HFFc6 (cell line): ENCODE measurements at places on chromosomes 16 and 17. TPM values are rescaled to one million over a fixed set of nuclear protein-coding genes. Genes with fewer than 3 reads are reported as not detected.

- no peaks in the 10 kb centered on the region for H3K4me1 ChIP-seq
- no peak overlapping the region for H3K4me3 ChIP-seq
- no peak overlapping the region for H3K27ac ChIP-seq
Observed at GRCh38 chr17:34756637-34757021, 177.2 kb downstream of the TMEM132E start.

DNA sequence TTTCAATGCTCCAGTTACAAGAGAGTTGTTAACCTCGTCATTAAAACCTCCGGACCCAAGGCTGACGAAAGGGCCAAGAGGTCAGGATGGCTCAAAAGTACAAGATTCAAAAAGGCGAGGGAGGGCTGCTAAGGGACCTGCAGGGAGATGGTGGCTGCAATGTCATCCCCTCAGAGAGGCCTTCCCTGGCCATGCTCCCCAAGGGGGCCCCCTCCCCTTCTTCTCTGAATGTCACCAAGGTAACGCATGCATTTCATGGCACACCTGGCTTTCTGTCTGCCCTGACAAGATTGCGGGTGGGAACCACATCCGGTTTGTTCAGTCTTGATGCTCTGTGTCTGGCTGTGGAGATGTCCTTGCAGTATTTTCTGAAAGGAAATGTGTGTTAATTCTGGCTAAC is 89.9 kb downstream of the C16orf78 start:
- DNase-seq = no peak
- H3K4me1 ChIP-seq = no peaks in the 10 kb centered on the region
- H3K27me3 ChIP-seq = peaks cover 4% of the 10 kb centered on the region; the same call in 1 of the 2 replicates
- no peak overlapping the region for H3K27ac ChIP-seq
- H3K36me3 ChIP-seq = peaks cover 4% of the 10 kb centered on the region; the same call in 1 of the 2 replicates

DNA sequence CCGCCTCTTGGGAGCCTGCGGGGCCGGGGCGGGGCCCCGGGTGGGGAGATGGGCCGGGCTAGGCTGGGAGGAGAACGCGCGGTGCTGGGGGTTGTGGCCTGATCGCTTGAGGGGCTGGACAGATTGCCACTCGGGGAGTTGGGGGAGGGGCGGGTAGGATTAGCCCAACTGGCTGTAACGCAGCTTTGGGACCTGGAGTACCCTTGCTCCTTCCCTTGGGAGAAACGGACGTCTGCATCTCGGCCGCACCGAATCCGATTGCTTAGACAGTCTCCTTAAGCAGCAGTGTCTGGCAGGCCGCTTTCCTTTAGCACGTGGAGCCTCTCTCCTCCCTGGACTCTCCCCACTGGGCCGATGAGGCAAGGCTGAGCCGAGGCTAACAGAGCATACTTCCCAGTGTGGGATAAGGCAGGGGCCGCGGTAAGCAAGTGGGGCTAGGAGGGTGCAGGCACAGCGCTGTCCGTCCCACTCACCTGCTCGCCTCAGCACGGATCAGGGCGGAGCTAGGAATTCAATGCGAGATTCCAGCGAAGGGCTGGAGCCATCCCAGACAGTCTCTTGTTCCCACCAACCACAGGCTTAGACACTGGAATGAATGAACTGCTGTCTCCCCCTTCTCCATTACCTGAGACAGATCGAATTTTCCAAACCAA is 540 bp upstream of the ACLY start:
- peak overlapping the region; percentile 69 for H3K27ac ChIP-seq
- no peak for DNase-seq
- H3K4me3 ChIP-seq = peak overlapping the region; percentile 97
- peaks cover 40% of the 10 kb centered on the region for H3K4me1 ChIP-seq
- H3K36me3 ChIP-seq = peaks cover 22% of the 10 kb centered on the region

- peaks cover 6% of the 10 kb centered on the region for H3K27me3 ChIP-seq
- H3K4me1 ChIP-seq = peaks cover 17% of the 10 kb centered on the region
- H3K4me3 ChIP-seq = peak within 1 kb of the TSS; percentile 57
- peak within 1 kb of the TSS; percentile 19 for H3K27ac ChIP-seq
Observed at GRCh38 chr17:63445954-63446752, at the start of gene CYB561. CYB561 (minus strand) TSS chr17:63446306; CDS start chr17:63437547, 8,759 bp downstream.

- peaks cover 3% of the 10 kb centered on the region; the same call in 1 of the 2 replicates for H3K27me3 ChIP-seq
- DNase-seq = peak; percentile 25
- H3K4me1 ChIP-seq = peaks cover 6% of the 10 kb centered on the region
- peaks cover 54% of the 10 kb centered on the region for H3K36me3 ChIP-seq
- no peak overlapping the region for H3K27ac ChIP-seq
Observed at GRCh38 chr17:82817947-82818346, 21.9 kb downstream of the ZNF750 start.

DNA sequence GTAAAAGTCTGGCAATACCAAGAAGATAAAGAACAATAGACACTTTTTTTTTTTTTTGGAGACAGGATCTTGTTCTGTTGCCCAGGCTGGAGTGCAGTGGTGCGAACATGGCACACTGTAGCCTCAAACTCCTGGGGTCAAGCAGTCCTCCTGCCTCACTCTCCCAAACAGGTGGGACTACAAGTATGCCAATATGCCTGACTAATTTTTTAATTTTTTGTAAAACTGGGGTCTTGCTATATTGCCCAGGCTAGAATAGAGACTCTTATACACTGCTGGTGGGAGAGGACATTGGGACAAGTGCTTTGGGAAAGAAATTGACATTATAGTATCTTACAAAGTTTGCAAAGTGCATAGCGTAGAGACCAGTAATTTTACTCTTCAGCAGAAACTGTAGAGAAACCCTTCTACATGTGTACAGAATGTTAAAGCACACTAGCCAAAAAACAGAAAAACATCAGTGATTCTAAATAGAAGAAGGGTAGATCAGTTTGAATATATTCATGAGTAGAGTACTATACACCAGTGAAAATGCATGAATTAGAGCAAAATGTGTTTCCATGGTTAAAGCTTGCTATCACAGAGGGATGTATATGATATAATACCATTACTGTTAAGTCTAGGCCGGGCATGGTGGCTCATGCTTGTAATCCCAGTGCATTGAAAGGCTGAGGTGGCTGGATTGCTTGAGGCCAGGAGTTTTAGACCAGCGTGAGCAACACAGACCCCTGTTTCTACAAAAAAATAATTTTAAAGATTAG is 7.0 kb upstream of the EFNB3 start:
- DNase-seq = no peak
- H3K27me3 ChIP-seq = no peaks in the 10 kb centered on the region; the same call in 1 of the 2 replicates
- no peak overlapping the region for H3K4me3 ChIP-seq
- H3K27ac ChIP-seq = no peak overlapping the region
- H3K36me3 ChIP-seq = peaks cover 33% of the 10 kb centered on the region
- no peaks in the 10 kb centered on the region for H3K4me1 ChIP-seq

DNA sequence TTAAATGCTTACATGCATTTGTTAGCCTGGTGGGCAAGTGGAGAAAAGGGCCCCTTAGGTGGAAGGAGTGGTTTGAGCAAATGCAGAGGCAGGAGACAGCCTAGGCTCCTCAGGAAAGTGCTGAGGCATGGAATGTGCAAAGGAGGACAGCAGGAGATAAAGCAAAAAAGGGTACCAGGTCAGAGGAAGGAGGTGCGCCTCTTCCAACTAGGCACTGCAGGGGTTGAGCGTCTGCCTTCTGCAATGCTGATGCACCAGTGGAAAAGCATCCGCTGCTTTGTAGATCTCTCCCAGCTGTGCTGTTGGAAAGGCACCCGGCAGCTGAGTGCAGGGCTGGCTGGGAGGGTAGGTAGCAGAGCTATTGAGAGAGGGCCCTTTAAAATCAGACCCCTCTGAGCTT is 287.0 kb upstream of the XYLT1 start:
- no peak for DNase-seq
- no peak overlapping the region for H3K27ac ChIP-seq
- peaks cover 10% of the 10 kb centered on the region for H3K27me3 ChIP-seq
- H3K36me3 ChIP-seq = no peaks in the 10 kb centered on the region

GRCh38 chr17:19249681-19250080 is 12.5 kb downstream of the EPN2 start:
- peak overlapping the region; percentile 53; the same call in 1 of the 2 replicates for H3K4me3 ChIP-seq
- peaks cover 5% of the 10 kb centered on the region; the same call in 1 of the 2 replicates for H3K36me3 ChIP-seq
- H3K27me3 ChIP-seq = no peaks in the 10 kb centered on the region

- peaks cover 26% of the 10 kb centered on the region for H3K36me3 ChIP-seq
- H3K4me3 ChIP-seq = no peak overlapping the region
- no peak overlapping the region for H3K27ac ChIP-seq
- H3K4me1 ChIP-seq = peaks cover 20% of the 10 kb centered on the region
- DNase-seq = no peak
Observed at GRCh38 chr16:31061126-31061812, 12.8 kb downstream of the ZNF668 start.

DNA sequence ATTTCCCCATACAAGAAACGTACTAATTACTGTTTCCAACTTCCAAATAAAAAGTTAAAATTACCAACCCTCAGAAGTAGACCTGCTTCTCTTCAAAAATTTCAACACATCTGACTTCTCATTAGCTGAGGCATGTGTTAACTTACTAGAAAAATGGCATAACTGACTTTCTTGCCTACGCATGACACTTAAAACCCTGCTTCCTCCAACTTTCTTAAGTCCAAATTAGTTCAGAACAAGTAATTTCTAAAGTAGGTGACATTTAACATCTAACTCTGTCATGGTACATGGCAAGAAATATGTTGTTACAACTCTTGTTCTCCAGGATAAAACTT is 6.7 kb downstream of the USP7 start:
- no peak overlapping the region for H3K27ac ChIP-seq
- H3K4me3 ChIP-seq = no peak overlapping the region
- no peak for DNase-seq
- H3K36me3 ChIP-seq = peaks cover 2% of the 10 kb centered on the region
- no peaks in the 10 kb centered on the region for H3K27me3 ChIP-seq

DNA sequence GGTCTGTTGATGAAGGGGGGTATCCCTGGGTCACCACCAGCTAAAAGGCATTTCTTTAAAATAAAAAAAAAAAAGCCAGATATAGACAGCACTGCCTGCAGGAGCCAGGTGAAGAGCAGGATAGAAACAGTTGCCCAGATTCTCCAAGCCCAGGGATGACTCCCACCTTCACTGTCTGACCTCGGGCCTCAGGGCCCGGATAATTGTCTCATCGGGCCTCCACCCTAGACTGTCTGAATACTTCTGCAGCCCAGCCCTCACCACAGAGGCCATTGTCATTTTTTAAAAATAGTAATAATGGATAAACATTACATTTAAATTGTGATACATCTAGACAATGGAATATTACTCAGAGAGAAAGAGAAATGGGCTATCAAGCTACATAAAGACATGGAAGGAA is 92.8 kb upstream of the TNRC6C start:
- no peak overlapping the region for H3K4me3 ChIP-seq
- no peaks in the 10 kb centered on the region for H3K36me3 ChIP-seq
- H3K27ac ChIP-seq = no peak overlapping the region
- no peaks in the 10 kb centered on the region for H3K4me1 ChIP-seq
- no peak for DNase-seq

DNA sequence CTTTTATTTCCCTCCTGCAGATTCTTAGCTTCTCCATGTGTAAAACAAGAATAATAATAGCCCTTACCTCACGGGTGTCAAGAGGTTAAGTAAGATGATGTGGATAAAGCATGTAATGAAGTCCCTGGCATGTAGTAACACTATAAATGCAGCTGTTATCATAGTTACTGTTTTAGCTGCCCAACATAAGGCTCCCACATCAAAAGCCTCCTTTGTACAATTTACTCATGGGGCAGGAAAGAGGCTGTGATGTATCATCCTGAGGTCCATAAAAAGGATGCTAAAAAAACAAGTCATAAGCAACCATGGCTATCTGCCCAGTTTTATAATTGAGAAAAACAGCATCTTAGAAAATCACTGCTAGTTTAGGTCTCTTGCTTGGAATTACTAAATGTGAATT is 339.7 kb downstream of the CA10 start:
- H3K36me3 ChIP-seq = peaks cover 4% of the 10 kb centered on the region; the same call in 1 of the 2 replicates
- no peak for DNase-seq
- H3K4me3 ChIP-seq = no peak overlapping the region
- no peaks in the 10 kb centered on the region for H3K27me3 ChIP-seq
- no peak overlapping the region for H3K27ac ChIP-seq
- H3K4me1 ChIP-seq = no peaks in the 10 kb centered on the region

GRCh38 chr16:55588799-55589198 is 22.3 kb downstream of the CAPNS2 start:
- no peak overlapping the region for H3K4me3 ChIP-seq
- no peaks in the 10 kb centered on the region for H3K27me3 ChIP-seq
- no peaks in the 10 kb centered on the region for H3K4me1 ChIP-seq
- no peak for DNase-seq

DNA sequence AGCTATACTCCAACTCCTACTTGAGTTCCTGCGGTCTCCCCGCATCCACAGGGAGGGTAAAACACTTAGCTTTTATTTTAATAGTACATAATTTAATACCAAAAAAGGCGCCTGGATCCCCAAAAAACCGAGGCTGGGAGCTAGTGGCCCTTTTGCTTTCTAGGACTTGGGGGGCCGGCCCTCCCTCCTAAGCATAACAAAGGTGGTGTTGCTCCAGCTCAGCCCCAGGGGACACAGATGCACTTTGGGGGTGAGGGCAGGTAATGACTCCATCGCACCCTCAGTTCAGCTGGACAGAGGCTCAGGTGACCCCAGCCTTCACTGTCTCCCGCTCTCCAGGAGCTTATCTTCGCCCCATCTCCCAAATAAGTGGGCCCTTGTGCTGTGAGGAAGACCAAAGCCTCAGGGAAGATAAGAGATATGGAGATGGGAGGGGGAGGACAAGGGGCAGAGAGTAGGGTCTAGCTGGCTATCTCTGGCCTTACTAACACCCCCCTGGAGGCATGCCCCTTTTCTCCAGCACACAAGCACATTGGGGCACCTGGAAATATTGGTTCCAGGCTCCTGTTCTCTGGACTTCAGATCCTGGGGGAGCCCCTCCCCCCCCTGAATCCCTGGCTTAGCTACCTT is 2.8 kb upstream of the NHERF1 start:
- no peak overlapping the region for H3K27ac ChIP-seq
- peaks cover 54% of the 10 kb centered on the region for H3K4me1 ChIP-seq
- H3K27me3 ChIP-seq = peaks cover 11% of the 10 kb centered on the region

- H3K4me3 ChIP-seq = peak overlapping the region; percentile 94
- H3K27me3 ChIP-seq = no peaks in the 10 kb centered on the region; the same call in 1 of the 2 replicates
- peaks cover 32% of the 10 kb centered on the region for H3K4me1 ChIP-seq
Observed at GRCh38 chr16:1678500-1679098, 520 bp downstream of the JPT2 start.

Gene PYDC1
- not detected in 3 replicates for total RNA-seq

Gene ATAD5
- total RNA-seq = 2.1 to 4.7 TPM (median 4.0 TPM) in 3 replicates

Gene GPR179
- not detected in 3 replicates for total RNA-seq

Gene KCNJ16
- total RNA-seq = not detected in 2 replicates

Gene SLC52A1
- total RNA-seq = 0.28 TPM in 1 of 3 replicates, not detected in the others

Gene GCGR
- total RNA-seq = not detected in 3 replicates

Gene KNOP1
- total RNA-seq = 11.0 to 16.9 TPM (median 13.4 TPM) in 3 replicates

Gene CCDC200
- total RNA-seq = not detected in 3 replicates
